ENCODE measurements at places on chromosomes 1 and 21. TPM values are rescaled to one million over a fixed set of nuclear protein-coding genes. Genes with fewer than 3 reads are reported as not detected.
A peak's percentile ranks its signal among the peaks of the same experiment; 100 is the strongest.

Gene FAM229A
- polyA plus RNA-seq: 2.5 TPM

- DNase-seq: peak; percentile 27
These were observed 89.5 kb upstream of the CD53 start for GRCh38 chr1:110783292-110783918.

- no peak for DNase-seq
These were observed 82.6 kb upstream of the MAP10 start for GRCh38 chr1:232722626-232723025.

Gene GPR25
- not detected for polyA plus RNA-seq

- DNase-seq: no peak
These were observed 188.7 kb downstream of the GIPC2 start for GRCh38 chr1:78234496-78234895.

Gene FBXO2
- polyA plus RNA-seq: 1.3 TPM

Gene KAZN
- 32.9 TPM for polyA plus RNA-seq

DNA sequence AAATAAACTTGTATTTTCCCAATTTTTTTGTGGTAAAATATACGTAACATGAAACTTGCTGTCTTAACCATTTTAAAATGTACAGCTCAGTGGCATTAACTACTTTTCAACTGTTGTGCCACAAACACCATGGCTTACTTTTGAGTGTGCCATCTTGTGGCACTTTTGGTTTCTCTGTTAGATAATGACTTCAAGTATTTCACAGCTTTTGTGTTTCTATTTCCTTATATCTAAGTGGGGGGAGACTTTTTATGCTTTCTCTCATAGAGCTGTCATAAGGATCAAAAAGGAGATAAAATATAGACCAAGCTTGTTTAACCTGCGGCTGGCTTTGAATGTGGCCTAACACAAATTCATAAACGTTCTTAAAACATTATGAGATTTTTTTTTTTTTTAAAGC, 44.3 kb downstream of the CDC14A start:
- DNase-seq: no peak

DNA sequence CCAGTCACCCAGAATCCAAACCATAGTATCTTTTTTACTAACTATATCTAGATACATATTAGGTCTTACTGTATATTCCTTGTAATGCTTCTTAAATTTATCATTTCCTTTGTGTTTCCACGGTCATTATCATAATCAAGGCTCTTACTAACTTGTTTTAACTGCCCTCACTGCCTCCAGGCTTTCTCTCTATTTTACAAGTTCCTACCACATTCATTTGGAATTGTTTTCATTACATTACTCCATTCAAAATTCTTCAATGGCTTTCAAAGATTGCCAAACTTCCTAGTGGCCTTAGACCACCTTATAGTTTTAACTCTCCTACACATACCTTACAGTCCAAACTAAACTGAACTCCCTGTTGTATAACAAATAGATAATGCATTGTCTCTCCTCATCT, 6.3 kb downstream of the HFM1 start:
- no peak for DNase-seq

Data from left renal pelvis (tissue), 4 donors.